NCI-H446 treated with DMSO at 0.1 percent for 48 hours (cell line): ENCODE measurements at places on chromosomes 2 and 18.

- no peak for DNase-seq
Measured at GRCh38 chr2:43050866-43051265, 175.5 kb downstream of the ZFP36L2 start.

GRCh38 chr2:162215162-162215561 lies 28.1 kb downstream of the FAP start:
- DNase-seq = no peak

DNA sequence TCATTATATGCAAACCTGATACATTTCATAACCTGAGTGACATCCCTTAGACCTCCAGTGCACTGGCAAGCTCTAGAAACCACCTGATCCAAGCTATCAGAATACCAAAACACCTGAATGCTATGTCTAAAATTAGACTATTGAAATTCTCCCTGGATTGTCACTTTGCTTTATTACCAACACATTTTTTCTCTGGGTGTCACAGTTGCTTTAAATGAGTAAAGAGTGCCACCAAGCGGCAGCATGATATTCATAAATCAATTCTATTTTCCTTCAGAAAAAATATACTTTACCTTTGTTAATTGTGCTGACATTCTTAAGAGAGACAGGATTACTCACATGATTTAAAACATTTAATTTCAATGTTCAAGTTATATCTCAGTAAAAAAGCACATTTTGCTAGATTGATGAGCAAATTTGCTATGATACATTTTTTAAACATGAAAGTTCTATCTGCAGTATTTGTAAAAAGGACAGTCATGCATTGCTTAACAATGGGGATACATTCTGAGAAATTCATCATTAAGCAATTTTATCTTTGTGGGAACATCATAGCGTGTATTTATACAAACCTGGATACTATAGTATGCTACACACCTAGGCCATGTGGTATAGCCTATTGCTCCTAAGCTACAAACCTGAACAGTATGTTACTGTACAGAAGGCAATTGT lies 338.4 kb upstream of the SLC39A10 start:
- DNase-seq = peak; percentile 58

GRCh38 chr2:55010149-55010591 lies 40.1 kb downstream of the RTN4 start:
- DNase-seq = peak; percentile 78

GRCh38 chr2:11933854-11934253 lies 187.4 kb downstream of the LPIN1 start:
- no peak for DNase-seq
